Stimulated activated CD4-positive, alpha-beta T cell treated with anti-CD3 and anti-CD28 coated beads, Interleukin-2, amount 100 ng/mL, for 48 hours (primary cell): ENCODE measurements at places on chromosomes 1 and 21.
A peak's percentile ranks its signal among the peaks of the same experiment; 100 is the strongest.

- no peak for DNase-seq
These were observed 8.3 kb upstream of the FAM177B start for GRCh38 chr1:222728746-222729145.

GRCh38 chr21:46455575-46456385 is 2.9 kb upstream of the DIP2A start:
- no peak for DNase-seq

DNA sequence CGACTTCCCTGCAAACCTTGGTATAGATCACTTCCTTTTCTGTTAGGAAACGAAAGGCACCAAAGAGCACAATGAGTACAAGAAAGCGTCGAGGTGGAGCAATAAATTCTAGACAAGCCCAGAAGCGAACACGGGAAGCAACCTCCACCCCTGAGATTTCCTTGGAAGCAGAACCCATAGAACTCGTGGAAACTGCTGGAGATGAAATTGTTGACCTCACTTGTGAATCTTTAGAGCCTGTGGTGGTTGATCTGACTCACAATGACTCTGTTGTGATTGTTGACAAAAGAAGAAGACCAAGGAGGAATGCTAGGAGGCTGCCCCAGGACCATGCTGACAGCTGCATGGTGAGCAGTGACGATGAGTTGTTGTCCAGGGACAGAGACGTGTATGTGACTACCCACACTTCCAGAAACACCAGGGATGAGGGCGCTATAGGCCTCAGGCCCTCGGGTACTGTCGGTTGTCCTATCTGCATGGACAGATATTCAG is 18.5 kb downstream of the FAM89A start:
- no peak for DNase-seq

GRCh38 chr21:29473808-29474207 is 175.1 kb downstream of the BACH1 start:
- no peak for DNase-seq

DNA sequence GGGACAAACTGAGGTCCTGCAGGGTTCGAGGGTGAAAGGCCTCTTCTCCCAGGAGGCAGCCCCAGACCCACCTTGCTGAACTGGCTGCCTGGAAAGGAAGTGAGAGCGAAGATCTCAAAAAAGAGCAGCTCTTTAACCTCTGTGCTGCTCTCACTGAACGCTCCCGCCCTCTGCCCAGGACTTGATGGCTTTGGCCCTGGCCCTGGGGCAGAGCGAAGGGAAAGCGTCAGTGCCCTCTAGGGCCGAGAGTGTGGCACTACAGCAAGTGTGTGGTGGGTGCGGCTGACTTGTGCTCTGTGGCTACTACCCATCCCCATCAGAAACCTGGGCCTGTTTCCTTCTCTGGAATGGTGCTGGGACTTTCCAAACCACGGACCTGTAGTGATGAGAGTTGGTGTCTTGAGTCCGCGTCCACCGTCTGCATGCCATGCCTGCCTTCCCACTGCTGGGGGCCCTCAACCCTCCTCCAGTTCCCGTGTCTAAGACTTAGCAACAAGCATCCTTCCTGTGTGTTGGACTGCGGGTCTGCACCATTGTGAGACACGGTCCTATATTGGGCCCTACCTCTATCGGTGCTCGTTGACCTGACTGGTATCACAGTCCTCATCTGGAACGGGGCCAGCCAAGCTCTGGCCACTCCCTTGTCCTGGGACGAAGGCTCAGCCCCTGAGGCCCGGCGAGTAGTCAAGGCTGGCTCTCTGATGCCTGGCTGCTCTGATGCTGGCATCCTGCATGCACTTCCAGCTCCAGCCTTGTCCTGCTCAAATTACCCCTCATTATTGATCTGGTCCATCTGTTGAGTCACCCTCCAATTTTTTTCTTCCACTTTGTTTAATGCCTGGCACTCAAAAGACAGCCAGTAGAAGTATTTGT is 180.3 kb downstream of the DISC1 start:
- DNase-seq, result peak; percentile 27

DNA sequence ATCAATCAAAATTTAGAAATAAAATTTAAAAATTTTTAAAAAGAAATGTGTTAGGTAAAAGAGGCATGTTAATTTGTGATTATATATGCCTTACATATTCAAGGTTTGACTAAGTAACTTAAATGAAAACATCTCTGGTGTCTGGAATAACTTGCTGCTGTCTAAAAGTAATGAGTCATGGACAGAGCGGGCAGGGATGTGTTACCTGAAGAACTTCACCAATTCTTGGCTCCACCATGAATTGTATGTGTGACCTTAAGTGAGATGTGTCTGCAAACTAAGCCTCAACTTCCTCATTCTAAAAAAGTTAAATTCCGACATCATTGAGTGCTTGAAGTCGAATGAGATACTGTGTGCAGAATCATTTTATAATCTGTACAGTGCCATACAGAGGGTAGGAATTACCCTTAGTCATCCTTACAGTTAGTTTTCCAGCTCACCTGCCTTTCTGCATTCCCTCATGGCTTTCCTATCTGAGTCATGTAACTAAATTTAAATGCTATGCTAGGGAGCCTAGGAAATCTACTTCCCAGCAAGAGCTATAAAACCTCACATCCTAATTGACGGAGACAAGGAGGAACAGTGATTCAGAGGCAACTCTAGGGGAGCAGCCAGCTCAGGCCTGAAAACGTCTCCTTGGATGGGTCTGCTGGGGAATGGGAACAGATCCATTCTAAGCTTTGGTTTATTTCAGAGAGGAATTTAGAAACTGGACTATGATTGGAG is 100.7 kb upstream of the TSPAN2 start:
- DNase-seq, result no peak

- DNase-seq, result peak; percentile 22
These were observed 239.8 kb upstream of the C1orf105 start for GRCh38 chr1:172180501-172181285.

DNA sequence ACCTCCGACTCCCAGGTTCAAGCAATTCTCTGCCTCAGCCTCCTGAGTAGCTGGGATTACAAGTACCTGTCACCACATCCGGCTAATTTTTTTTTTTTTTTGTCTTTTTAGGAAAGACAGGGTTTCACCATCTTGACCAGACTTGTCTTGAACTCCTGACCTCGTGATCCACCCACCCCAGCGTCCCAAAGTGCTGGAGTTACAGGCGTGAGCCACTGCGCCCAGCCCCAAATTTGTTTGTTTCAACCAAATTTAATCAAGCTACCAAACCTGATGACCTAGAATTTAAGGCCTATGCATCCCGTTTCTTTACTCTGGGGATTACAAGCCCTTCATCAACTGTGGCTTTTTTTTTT is 58.3 kb upstream of the TBX15 start:
- no peak for DNase-seq

- DNase-seq, result no peak
These were observed 79.5 kb upstream of the ZNF648 start for GRCh38 chr1:182141040-182141439.

DNA sequence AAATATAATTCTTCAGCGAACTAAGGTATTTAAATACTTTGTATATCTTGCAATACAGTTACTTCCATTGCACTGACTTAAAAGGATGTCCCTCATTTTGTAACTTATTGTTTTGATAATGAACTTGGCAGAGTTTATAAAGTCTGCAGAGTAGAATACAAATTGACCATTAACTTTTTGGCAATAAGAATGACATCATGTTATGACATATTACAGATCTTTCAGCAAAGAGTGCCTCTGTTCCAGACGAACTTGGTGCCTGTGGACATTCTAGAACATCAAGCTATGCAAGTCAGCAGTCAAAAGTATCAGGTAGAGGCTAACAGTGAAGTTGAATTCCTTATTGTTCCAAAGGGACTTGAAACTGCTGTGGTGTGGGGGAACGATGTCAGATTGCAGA is 32.9 kb downstream of the HENMT1 start:
- no peak for DNase-seq

DNA sequence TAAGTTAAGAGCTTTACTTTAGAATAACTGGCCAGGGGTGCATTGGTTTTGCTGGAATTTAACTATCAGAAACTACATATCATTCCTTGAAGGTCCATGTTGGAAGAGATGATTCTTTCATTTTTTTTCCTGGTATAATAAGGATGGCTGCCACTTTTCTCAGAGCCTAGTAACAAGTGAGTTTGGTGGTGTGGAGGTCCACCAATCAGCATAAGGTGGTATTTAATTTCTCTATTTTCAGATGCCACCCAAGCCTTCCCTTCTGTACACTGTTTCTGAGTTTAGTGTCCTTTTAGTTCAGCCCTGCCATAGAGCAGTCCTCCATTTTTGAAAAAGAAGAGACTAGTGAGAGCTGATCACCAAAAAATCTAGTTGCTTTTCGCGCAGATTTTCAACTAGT is 386.3 kb downstream of the USP25 start:
- no peak for DNase-seq

GRCh38 chr1:156492013-156492590 is 8.5 kb downstream of the MEF2D start:
- DNase-seq, result no peak

DNA sequence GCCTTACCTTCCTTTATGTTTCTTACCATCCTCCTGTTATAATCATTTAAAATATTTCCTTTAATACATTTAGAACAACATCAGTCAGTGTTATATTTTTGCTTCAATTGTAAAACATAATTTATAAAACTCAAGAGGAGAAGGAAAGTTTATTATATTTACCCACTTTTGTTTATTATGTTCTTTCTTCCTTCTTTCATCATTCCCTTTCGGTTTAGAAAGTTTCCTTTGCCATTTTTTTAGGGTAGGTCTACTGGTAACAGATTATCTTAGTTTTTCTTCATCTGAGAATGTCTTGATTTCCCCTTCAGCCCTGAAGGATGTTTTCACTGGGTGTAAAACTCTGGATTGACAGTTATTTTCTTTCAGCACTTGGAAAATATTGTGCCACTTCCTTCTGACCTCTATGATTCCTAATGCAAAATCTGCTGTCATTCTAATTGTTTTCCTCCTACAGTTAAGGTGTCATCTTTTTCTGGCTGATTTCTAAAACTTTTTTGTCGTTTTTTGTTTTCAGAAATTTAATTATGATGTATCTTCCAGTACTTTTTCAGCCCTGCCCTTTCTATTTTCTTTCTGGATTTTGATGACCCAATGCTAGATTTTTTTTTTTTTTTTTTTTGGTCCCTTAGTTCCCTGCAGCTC is 25.0 kb downstream of the PTPN22 start:
- DNase-seq, result no peak

- DNase-seq, result no peak
These were observed 22.1 kb upstream of the DISP1 start for GRCh38 chr1:222792744-222793143.

DNA sequence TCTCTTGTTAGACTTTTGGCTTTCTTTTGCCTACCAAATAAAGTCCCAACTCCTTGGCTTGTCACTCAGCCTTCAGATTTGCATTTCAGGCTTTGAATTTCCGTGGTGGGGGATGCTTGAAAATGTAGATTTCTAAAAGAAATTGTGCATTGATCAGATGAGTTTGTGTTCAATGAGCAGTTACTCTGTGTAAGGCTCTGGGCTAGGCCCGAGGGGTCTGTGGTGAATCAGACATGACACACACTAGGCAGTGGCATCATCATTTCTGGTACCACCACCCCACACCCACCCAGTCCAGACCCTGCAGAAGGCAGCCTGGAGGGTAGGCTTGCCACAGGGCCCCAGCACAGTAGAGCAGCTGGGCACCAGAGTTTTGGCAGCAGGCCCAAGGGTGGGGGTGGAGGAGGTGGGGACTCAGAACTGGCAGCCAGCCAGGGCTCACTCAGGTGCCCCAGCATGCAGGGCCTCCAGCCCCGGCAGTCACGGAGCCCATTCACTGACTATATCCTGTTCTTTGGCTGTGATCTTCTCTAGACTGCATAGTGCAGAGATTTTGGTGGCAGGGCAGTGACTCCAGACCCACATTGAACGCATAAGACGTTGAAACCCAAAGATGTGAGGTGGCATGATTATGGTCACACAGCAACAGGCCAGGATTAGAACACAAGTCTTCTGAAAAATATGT is 97.2 kb upstream of the ARTN start:
- DNase-seq, result peak; percentile 34

GRCh38 chr1:25874635-25875153 is 814 bp downstream of the PAQR7 start:
- no peak for DNase-seq

- DNase-seq, result no peak
These were observed 16.0 kb downstream of the ENO1 start for GRCh38 chr1:8862528-8862927.

GRCh38 chr1:112633628-112634027 is 14.0 kb downstream of the CAPZA1 start:
- DNase-seq, result no peak

GRCh38 chr1:68326481-68326880 is 94.2 kb upstream of the WLS start:
- no peak for DNase-seq

DNA sequence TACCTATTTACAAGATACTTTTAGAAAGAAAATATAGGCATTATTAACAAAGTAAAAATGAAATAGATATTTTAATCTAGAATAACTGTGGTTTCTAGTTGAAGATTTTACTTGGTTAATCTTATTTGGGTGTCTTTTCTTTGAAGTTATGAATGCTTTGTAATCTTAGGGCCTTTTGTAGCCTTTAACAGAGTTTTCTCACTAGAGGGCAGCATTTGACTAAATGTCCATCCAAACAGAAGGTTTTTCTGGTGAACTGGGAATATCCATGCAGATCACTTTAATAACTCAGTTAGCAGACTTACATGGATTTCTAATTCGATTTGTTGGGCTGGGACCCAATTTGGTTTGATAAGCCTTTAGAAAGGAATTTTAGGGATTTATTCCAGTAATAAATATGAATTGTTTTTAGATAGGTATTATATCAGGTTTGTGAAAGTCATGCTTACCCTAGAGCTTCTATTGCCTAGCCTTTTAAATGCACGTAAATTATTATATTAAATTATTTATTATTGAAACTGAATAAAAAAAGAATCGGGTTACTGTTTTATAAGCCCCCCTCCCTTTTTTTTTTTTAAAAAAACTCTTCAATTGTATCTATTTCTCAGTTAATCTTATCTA is 119.7 kb downstream of the ZNF326 start:
- DNase-seq, result no peak

DNA sequence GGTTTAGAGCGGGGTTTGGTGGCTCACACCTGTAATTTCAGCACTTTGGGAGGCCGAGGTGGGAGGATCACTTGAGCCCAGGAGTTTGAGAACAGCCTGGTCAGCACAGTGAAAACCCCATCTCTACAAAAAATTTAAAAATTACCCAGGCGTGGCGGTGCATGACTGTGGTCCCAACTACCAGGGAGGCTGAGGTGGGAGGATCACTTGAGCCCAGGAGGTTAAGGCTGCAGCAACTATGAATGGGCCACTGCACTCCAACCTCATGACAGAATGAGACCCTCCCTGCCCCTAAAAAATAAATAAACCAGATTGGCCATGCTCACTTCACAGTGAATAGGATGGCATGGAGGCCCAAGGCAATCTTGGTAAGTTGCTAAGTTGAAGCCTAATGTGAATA is 168.9 kb downstream of the RHOU start:
- DNase-seq, result no peak

DNA sequence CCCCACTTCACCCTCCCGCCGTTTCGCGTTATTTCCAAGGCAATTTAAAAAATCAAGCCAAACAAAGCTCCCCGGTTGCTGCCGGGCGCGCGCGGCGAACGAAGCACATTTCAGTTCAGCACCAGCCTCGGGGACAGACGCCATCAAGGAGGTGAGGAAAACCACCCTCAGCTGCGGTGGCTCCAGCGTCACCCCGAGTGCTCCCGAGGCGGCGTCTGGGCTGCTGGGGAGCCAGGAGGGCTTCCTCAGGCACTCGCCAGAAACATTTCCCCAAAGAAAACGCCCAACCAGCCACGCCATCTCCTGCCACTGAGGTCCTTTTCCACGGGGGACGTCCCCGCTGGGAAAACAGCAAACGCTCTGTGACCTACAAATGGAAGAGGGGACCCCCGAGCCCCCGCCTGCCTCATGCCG is 623 bp downstream of the GNG4 start:
- peak; percentile 38 for DNase-seq
